Stomach (tissue), 19 donors: ENCODE measurements at places on chromosomes 1 and 21.

DNA sequence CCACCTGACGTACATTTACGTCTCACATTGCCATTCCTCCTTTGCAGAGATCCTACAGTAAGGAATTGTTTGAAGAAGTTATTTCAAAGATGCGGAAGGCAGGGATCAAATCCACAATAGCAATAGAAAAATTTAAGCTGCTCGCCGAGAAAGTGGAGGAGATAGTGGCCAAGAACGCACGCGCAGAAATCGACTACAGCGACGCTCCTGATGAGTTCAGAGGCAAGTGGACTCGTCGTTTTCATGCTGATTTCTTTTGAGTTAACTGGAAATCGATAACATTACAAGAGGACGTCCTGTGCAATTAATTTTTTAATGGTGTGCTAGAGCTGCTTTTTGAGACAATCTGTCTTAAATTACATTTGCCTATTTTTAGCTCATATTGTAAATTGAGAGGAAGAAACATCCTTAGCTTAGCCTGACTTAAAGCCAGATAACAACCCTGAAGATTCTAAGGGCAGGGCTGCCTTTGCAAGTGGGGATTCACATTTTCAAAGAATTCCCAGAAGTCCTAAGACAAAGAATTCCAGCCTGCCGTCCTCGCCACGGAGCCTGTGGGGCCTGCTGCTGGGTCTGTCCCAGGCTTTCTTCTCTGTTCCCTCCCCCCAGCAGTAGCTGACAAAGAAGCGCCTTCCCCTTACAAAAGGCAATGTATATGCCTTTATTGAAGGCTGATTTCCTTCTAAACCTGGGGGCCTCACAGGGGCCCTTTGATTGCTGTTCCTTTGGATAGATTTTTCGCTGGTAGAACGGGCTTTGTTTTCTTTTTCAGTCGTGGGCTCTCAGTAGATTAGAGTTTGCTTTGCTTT lies 31.6 kb upstream of the KIF1B start:
- DNase-seq: no peak

DNA sequence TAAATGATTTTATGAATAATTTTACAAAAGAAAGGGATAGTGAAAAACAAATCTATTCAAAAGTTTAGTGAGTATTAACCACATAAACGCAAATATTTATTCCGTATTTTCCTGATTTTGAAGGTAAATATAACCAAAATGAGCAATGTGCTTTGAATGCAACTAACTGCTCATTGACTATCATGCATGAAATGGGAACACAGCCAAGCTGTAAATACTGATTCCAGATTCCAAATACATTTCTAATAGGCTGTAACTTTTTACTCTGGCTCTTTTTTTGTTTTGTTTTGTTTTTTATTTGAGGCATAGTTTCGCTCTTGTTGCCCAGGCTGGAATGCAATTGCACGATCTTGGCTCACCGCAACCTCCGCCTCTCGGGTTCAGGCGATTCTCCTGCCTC lies 41.8 kb downstream of the SELENOF start:
- DNase-seq: no peak

DNA sequence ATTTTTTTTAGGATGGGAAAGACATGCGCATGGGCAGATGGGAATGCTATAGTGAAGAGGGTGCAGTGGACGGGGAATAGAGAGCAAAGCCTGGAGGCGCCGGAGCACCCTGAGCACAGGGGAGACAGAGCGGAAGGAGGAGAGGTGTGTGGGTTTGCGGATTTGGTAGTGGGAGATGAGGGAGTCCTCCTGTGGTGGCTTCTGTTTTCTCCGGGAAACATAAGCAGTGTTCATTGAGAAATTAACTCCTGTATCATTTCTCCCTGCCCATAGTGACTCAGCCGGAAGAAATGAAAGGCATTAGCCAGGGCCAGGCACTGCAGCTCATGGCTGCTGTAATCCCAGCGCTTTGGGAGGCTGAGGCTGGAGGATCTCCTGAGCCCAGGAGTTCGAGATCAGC lies 4.7 kb upstream of the PTPRF start:
- DNase-seq: no peak

- DNase-seq: no peak
Measured at GRCh38 chr1:48536477-48536876, 64.5 kb upstream of the SPATA6 start.

DNA sequence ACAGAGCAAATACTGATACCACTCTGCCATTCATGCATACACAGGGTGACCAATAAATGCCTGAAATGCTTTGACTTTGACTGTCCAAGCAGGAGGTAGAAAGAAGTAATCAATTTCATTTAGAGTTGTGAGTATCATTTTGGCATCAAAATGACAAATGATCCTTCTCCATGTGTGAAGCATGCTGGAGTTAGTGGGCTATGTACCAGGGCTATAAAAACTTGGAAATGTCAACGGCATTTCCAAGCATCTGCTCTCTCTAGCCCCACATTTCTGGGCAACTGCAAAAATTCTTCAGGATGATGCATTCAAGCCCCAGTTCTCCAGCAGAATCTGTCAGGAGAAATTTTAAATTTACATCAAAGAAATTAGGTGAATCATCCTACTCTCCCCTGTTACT lies 208.4 kb upstream of the PTBP2 start:
- no peak for DNase-seq

- DNase-seq: no peak
Measured at GRCh38 chr1:208944981-208945451, 638.5 kb upstream of the CAMK1G start.

DNA sequence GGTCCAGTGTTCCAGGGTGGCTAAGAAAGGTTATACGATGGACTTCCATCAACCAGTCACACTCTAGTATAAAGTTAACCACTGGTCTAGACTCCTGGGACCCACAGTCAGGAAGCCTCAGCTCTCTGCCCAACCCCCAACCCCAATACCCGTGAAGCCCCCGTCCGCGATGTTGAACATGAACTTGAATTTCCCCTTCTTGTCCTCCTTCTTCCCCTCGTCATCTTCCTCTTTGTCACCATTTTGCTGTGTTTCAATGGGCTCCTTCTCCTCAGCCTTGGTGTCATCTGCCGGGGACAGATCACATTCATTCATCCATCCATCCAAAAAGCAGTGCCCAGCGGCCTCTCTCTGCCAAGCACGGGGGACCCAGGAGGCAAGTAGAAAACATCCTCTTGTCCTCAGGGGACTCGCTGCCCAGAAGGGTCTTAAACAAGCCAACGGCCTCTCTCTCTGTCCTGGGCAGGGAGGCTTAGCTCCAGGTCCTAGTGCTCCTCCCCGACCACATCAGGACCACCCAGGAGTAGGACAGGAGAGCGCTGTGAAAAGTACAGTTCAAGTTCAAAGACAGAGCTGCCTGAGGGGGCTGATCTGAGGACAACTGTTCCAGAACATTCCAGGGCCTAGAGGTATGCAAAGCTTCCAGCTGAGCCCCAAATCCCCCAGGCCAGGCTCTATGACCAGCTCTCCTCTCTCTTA lies 66.5 kb downstream of the KCNAB2 start:
- no peak for DNase-seq

DNA sequence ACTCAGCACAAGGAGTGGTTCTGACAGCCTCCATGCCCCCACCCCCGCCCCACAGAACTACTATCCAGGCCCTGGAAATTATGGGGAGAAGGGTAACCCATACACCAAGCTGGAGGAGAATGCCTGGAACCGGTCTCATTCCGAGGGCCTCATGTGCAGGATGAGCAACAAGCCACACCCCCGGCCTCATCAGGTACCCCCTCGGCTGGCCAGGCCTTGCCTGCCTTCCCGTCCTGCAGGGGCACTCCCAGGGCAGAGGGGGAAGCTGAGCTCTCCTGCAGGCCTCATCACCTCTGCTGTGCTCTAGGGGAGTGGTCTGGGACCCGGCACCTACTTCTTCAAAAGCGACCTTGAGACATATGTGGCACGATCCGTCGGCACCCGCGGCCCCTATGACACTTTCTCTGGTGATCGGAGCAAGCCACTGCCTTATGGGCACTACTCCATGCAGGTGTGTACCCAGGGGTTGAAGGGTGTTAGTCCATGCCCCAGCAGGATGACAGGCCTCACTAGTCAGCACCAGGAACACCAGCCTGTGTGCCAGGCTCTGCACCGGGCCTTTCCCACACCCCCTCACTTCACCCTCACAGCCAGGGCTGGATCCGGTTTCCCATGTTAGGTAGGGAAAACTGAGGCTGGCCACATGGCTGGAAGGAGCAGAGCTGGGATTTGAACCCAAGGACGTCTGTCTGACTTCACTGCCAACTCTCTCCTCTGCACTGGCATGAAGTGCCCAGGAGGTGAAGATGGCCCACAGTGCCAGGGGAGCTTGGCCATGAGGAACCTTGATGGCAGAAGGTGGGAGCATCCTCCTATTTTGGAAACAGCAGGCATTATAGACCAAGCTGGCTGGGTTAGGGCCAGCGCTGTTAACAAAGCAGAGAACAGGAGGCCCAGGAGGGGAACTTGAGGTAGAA lies 10.9 kb upstream of the TTC22 start:
- peak; percentile 23 for DNase-seq

DNA sequence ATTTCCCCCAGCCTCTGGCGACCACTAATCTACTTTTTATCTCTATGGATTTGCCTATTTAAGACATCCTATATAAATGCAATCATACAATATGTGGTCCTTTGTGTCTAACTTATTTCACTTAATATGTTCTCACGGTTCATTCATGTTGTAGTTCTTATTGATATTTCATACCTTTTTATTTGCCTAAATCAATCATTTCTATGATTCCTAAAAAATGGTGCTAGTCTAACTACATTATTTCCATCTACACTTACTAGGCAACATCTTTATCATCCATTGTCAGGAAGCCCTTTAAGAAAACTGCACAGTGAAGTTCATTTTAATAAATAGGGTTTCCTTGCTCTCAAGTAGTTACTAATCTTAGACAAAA lies 380 bp upstream of the FBXO28 start:
- no peak for DNase-seq

DNA sequence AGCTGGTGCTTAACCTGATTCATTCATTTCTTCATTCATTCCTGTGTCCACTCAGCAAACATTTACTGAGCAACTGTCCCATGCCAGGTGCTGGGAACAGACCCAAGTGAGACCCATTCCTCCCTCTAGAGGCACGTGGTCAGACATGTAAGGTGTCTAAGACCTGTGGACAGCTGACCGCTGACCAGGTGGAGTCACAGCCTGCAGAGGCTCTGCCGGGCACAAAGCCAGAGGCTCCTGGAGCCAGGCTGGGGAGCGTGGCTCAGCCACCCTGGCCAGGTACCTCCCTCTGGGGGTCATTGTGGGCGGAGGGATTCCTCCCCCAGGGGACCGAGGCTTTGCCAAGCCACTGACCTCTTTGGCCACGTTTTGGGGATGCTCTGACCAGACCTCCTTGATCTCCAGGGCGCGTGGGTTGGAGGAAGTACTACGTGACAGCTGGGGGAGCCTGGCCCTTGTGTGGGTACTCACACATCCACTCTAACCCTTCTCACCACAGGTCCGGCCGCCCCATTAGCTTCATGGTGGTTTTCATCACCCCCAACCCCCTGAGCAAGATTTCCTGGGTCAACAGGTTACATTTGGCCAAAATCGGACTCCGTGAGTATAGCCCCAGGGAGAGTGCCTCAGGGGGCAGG lies 100.3 kb downstream of the ARHGEF10L start:
- DNase-seq: no peak

DNA sequence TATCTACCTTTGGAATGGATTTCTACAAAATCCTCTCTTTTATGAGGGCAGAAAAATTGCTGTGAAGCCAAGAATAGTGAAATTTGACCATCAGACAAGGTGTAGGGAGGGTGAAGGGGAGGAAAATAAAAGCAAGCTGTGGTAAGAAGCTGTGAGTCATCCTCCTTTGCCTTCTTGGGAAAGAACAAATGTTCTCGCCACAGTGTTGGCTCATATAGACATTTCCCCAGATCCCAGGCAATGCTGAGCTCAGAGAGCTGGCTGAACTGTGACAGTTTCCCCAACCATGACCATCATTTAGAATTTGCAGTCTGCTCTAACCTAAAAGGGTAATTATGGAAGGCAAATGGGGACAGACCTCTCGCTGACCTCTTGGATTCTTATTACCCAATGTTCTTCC lies 235.4 kb downstream of the PBX1 start:
- no peak for DNase-seq

GRCh38 chr1:75870951-75871350 lies 61.3 kb downstream of the ASB17 start:
- DNase-seq: no peak

DNA sequence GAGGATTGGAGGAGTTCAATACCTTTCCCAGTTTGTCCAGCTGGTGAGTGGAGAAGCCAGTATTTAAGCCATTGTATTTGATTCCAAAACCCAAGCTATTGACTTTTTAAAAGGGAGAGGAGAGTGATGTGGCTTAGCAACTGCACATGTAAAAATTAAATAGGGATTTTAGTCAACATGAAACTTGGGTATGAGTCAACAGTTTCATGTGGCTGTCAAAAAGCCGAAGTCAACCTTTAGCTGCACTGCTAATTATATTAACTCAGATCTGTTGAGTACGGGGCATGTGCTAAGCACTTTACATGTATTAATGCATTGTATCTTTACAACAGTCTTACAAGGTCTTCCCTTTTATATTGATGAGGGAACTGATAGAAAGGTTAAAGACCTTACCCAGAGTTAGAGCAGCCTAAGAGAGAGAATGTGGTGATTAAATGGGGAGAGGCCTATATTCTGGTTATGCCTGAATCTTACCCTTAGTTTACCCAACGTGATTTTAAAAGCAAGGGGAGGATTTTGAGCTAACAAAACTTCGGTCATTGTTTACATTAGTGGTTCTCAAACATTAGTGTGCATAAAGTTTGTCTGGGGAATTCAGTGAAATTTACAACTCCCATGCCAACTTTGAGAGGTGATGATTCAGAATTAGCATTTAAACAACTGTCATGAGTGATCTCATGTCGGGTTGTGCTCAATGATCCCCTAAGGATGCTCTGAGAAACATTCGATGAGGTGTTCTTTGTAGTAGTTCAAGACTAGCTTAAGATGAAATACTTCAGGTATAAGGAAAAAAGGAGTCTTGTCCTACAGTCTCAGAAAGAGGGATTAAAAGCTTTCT lies 6.9 kb upstream of the SLC35F3 start:
- DNase-seq: no peak

GRCh38 chr1:208175508-208175895 lies 68.7 kb downstream of the PLXNA2 start:
- no peak for DNase-seq

DNA sequence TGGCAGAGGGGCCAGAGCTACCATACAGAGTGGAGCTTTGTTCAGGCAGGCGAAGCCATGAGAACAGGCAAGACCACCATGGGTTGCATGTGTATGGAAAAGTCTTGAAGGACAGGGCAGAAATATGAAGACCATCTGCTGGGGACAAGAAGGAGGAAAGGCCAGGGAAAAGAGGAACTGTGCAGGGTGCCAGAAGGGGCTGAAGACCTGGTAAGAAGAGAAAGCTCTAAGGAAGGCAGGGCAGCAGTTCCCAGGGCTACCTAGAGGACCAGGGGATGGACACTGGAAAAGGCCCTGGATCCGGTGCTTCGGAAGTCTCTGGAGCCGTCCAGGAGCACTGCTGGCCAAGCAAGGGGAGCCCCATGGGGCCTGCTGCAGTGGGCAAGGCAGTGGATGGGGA lies 43.4 kb downstream of the PKP1 start:
- no peak for DNase-seq

GRCh38 chr1:181151378-181152326 lies 63.2 kb downstream of the IER5 start:
- no peak for DNase-seq
